ENCODE measurements at places on chromosomes 4 and X.

DNA sequence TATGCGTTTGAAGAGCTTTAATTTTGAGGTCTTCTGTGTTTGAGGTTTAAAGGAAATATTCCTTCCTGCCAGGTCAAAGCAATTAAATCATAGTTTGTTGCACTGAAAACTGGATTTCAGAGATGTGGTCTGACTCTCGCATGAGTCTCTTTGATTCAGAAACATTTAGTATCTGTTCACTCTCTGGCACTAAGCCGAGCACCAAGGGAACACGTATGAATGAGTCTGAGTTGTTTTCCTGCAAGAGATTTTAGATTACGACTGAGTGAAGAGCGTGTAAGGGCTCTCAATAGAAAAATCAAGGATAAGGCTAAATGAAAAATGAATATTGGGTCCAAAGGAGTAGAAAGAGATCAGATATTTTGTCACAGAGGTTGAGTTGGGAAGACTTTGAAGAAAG, 875.4 kb upstream of the PRKX start:
- no peak for DNase-seq

DNA sequence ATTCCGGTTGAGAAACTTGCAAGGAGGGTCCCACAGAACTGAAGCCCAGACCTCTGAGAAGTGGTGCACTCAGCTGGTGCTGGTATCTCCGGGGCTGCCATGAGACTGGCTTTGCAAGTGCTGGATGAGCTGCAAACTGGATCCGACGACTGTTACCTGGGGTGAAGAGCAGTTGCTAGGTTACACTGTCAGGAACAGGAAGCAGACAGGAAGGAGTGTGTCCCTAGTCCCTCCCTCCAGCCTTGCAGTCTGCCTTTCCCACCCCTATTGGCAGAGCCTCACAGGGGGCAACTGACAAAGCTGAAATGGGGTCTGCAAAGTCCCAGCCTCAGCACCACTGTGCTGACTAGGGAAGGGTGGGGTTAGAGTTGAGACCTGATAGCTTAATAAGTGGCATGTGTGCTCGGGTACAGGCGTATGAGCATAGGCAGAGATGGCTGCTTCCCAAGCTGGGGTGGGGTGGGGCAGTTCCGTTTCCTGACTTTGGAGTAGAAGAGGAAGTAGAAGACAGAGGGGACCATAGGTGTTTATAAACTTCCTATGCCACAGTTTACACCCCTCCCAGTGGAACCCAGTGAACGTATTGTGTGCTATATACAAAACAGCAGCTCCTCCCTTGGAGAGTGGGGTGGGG, 18.0 kb downstream of the PPEF1 start:
- no peak for DNase-seq

GRCh38 chrX:123298026-123298425, 113.9 kb downstream of the GRIA3 start:
- DNase-seq: no peak

GRCh38 chrX:2699959-2700358, 8.9 kb downstream of the CD99 start:
- DNase-seq: no peak

DNA sequence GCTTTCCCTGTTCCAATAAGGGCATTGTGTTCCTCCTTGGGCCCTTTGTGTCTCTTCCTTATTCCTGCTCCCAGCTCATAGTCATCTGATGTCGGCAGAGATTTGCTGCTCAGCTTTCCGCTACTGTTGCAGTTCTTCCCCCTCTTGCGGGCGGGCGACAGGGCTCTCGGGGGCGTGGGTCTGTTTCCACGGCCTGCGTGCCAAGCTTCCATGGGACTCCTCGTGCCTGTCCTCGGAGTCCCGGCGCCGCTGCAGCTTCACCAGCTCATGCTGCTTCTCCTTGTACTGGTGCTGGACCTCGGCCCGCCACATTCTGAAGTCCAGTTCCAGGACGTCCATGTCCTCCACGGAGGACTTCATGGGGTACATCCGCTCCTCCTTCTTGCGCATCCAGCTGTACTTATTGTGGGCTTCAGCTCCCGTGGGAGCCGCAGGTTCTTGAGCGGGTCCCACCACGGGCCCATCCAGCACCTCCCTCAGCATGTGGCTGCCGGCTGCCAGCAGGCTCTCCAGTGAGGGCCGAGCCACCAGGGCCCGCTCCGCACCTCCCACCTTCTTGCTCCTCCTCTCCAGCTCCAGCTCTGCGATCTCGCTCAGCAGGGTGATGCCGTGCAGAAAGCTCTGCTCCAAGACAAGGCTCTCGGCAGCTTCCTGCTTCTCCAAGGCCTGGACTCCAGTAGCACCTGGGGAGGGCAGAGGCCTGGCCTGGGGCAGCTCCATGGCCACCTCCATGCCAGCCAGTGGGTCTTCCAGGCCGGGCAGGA, 74.1 kb upstream of the UCP1 start:
- DNase-seq: no peak

GRCh38 chr4:72377491-72378194, 191.4 kb downstream of the ADAMTS3 start:
- no peak for DNase-seq

DNA sequence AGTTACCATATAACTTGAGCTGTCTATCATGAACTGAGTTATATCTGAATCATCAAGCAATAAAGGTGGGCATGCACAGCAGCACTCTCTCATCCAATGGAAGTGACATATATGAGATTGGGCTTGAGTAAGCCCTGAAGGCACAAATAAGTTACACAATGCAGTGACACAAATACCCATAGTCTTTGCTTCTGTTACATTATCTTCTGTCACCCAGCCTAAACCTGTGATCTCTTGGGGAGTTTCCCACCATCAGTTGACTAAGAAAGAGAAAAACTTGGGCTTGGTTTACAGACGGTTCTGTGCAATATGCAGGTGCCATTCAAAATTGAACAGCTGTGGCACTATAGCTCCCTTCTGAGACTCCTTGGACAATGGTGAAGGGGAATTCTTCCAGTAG, 138.8 kb upstream of the IL15 start:
- no peak for DNase-seq

DNA sequence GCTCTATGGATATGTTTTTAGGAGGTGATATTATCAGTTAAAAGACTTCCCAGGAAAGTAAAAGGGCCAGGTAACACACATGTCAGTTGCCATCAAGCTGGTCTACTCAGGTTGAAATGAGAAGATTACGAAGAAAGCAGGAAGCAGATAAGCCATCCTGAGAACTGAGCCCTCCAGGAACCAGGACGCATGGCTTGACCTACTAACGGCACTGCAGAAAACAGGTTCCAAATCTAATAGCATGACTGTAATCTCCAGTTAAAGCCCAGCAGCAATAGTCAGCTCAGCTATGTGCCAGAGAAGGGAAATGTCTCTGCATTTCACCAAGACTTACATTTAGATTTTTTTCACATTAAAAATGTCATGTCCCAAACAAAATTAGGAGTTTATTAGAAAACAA, 77.9 kb downstream of the APBB2 start:
- DNase-seq: no peak

DNA sequence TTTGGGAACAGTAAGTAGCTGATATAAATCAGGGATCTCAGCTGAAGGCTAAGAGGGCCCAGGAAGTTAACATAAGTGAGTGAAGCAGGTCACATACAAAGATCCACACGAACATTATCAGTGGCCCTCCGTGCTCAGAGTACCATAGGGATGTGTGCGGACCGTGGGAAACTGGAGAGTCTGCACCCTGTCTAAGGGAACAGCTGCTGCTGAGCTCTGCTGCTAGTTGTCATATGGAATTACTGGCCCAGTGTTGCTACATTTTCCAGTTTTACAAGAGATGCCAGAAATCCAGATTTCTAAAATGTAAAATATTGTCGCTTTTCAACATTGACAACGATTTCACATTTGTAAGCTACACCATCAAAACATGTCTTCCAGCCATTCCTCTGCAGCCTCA, 90.5 kb downstream of the RTL5 start:
- DNase-seq: no peak

- DNase-seq: no peak
Observed at GRCh38 chrX:40147971-40148370, 50.2 kb upstream of the BCOR start.

DNA sequence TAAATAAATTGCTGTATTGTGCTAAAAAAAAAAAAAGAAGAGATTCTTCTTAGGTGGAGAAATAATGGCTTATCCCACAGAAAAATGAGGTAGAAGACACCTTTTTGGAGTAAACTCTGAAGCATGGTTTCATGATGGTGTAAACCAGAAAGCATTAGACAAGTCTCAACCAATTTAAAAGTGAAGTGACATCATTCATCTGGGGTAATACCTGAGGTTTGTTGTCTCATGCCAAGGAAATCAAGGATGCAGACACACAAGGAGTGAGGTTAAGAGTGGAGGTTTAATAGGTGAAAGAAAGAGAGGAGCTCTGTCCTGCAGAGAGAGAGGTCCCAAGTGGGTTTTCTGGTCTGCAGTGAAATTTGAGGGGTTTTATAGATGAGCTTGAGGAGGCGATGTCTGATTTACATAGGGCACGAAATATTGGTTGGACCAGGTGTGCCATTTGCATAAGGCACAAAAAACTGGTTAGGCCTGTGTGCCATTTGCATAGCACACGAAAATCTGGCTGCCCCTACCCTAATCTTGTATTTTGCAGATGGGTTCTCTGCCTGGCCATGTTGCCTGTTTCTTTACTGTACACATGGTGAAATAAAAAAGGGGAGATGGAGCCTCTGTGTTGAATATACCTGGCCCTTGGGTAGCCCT, 25.0 kb upstream of the CWH43 start:
- no peak for DNase-seq

DNA sequence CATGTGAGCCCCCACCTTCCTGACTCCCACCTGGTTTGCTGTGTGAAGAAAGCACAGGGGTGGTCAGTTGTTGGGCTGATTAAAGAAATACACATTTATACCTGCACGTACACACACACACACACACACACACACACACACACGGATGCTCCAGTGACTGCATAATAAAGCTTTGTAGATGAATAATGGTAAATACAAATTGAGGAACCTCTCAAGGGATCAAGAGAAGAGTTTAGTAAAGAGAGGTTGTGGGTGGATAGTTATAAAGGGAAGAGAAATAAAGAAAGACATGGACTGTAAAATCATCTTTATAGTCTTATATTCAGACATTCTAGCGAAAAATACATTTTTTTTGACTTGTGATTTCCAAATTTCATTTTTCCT, 144.1 kb downstream of the MGST2 start:
- no peak for DNase-seq

DNA sequence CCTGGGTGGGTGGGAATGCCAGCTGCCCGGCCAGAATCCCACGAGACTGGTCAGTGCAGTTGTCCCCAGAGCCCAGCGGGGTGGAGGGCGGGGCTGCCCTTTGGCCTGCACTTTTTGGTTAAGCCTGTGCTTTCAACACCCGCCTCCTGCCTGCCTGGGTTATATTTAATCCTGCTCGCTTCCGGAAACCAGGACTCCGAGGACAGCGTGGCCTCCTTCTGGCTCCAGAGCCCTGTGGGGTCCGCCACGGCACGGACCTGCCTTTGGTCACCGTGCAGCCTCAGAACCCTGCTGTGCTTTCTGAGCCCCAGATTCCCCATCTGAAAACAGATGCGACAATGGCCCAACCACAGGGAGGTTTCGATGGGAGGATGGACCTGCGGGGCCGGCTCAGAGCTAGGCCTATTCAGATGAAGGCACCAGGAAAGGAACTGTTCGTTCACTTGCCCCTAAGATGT, 29.4 kb upstream of the KIAA0232 start:
- DNase-seq: no peak

GRCh38 chrX:40096395-40097091, 1.2 kb downstream of the BCOR start:
- DNase-seq: peak; percentile 75

DNA sequence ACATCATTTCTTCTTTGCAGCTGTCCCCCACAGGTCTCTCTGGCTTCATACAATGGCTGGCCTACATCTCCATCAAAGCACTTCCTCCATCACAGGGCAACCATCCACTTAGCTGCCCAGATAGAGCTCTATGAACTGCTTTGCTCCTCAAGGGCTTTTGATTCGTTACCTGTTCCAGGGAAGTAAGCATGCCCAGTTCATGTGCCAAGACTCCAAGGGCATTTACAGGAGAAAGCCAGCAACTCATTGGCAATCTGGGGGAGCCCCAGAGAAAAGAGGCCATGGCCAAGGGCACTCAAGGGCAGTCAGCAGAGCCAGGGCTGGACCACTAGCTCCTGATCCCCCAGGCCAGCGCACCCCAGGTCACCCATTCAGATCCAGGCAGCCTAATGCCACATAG, 24.5 kb upstream of the ZNF185 start:
- no peak for DNase-seq

DNA sequence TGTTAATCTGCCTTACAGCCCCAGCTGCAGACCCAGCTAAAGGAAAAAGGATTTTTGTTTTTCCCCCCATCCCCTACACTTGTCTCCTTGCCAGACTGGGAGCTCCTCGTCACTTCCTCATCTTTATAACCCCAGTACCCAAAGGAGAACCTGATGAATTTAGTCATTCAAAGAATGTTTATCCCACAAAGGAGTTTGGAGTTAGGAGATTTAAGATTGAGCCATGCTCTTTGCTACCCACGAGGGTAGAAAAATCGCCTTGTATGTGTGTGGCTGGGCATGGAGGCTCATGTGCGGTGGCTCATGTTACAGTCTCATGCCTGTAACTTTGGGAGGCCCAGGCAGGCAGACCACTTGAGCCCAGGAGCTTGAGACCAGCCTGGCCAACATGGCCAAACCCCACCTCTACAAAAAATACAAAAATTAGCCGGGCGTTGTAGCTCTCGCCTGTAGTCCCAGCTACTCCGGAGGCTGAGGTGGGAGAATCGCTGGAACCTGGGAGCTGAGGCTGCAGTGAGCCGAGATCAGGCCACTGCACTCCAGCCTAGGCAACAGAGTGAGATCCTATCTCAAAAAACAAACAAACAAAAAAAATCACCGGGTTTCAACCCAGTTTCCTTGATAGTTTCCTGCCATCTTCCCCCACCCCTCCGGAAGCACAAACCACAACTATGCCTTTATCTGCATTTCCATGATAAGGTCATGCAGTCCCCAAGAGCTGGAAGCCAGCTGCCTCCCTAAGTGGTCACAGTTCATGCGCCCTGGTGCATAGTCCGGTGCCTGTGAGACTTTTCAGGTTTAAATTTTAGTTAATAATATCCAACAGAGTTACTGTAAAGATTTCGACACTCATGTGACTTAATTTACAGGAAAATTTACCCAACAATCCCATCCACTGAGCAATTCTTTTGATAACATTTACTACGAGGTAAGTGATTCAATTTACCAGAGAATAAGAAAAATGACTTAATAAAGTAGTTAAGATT, 1.5 kb downstream of the CFAP97 start:
- peak; percentile 52 for DNase-seq

DNA sequence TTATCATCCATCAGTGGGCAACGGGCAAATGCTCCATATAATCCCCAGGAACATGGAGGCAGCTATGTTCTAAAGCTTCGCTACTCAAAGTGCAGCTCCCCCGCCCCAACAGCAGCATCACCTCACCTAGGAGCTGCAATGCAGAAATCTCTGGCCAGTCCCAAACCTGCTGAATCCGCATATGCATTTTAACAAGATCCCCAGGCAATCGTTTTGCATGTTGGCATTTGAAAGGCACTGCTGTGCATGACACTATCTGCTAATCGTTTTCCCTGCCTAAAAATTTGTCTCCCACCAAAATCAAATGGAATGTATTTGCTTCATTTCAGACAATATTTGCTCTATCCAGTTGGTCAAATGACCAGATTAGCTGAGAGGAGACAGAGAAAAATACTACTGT, 15.2 kb downstream of the ADGRG2 start:
- no peak for DNase-seq
